GM23338 (cell line): ENCODE measurements at places on chromosomes 4 and X. TPM values are rescaled to one million over a fixed set of nuclear protein-coding genes. Genes with fewer than 3 reads are reported as not detected.
A peak's percentile ranks its signal among the peaks of the same experiment; 100 is the strongest.

DNA sequence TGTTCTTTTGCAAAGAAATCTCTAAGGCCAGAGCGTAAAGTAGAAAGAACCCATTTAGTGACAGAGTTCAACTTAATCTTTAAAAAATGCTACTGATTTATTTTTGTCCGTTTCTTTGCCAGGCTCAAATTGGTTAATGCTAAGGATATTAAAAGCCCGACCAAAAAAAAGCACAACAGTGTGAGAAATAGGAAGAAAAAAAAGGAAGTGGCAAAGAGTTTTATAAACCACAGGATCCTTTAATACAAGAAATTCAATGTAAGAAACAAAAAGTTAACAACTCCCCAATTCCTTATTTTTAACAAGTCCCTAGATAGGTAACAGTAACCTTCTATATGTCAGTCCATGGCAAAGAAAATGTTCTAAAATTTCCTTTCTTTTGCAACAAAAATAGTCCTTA, 480.4 kb downstream of the ACTRT1 start:
- DNase-seq: no peak

DNA sequence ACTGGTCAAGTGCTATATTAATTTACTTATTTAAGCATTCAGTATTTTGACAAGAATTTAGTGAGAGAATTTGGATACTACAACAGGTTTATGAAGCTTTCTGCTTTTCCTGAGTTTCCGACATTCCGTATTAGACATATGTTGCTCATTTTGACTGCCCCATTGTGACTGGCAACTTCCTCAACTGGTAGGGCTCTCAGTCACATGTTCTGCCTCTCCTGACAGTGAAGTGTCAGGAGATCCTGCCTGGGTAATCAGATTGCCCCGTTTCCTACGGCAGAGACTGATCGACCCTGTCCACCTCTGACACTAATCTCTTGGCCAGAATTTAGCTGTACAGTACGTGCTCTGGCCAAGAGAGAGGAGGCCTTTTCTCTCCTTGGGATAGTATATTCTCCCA, 49.5 kb downstream of the CLNK start:
- no peak for DNase-seq

DNA sequence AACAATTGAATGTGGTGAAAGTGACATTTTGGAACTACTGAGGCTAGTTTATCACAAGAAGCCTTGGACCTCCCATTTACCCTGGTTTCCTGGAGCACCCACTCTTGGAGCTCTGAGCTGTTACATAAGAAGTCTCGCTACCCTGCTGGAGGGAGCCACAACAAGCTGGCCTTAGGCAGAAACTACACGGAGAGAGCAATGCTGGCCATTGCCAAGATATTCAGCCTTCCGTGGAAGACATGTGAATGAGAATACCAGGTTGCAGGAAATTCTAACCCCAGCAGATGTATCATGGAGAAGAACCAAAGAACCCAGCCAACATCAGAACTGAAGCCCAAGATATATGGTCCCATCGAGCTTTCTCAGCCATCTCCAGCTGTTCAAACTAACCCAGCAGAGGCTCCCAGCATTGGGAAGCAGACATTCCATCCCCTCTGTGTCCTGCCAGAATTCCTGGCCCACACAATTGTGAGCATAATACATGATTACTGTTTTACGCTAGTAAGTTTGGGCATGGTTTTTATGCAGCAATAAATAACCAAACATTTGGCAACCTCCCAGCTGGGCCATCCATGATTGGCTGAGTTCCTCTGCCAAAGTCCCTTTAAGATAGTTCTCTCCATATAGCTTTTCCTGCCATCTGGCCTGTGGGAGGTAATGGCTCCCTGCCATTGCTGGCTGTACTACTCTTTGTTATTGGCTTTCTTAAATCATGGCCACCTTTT, 17.9 kb upstream of the PDE5A start:
- no peak for DNase-seq

DNA sequence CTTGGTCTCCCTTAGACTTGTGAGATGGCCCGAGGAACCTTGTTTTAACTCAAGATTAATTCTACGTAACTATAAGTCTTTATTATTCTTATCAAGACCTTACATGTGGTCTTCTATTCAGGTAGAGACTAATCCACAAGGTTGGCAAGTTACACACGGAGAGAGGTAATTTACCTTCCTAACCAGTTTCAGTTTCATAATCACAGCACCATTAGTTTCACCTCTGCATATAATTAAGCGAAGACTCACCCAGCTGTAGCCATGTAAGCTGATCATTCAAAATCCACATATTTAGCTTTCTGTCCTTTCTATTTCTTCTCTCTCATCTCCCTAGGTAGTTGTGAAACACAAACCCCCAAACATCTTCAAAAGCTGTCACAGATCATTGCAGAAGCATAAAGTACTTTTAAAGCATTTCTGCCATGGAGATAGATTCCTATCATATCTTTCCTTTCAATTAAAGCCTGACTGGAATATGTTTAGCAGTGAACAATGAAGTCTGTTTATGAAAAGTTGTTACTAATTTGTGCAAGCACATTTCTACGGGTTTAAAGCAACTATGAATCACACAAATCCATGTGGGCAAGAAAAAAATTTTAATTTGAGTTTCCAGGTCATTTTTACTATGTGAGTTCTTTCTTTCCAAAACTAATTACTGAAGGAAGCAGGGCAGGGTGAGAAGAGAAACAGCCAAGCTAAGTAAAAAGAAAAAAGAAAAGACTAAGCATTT, 78.5 kb downstream of the BTC start:
- no peak for DNase-seq

- DNase-seq: no peak
Measured at GRCh38 chr4:849478-850175, 23.7 kb upstream of the CPLX1 start.

GRCh38 chr4:107497054-107497453, 223.0 kb downstream of the PAPSS1 start:
- DNase-seq: no peak

DNA sequence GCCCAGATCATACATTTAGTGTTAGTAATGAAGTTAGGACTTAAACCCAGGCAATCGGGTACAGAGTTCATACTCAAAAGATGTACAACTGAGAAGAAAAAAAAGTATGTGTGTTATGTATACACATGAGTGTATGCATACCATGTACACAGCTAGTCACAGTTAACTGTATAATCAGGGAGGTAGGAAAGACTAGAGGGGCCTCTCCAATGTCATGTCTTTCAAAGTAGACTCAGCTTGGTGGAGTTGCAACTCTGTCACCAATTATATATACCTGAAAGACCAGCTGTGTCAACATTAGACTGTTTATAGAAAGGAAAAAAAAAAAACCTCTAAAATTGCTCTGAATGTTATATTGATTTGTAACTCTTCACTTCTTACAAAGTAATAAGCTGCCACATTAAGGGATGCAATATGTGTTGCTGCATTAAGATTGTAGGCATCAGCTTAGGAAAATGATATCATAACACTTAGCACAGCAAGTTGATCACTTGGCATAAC, 167.5 kb downstream of the DCTD start:
- DNase-seq: no peak

DNA sequence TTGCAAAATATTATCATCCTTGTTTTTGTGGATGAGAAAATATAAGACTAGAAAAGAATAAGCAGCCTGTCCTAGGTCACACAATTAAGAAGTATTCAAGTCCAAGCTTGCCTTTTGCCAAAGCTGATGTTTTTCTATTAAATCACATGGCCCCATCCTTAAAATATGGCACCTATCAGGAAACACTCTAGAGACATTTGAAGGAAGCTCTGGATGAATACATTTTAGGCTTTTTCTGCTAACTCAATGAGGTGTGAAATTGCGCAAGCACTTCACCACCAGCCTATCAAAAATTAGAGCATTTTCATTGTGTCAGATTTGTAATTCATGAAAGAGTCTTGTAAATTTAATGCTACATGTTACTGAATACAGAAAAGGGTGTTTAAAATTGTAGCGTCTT, 251.1 kb upstream of the MAD2L1 start:
- DNase-seq: no peak

DNA sequence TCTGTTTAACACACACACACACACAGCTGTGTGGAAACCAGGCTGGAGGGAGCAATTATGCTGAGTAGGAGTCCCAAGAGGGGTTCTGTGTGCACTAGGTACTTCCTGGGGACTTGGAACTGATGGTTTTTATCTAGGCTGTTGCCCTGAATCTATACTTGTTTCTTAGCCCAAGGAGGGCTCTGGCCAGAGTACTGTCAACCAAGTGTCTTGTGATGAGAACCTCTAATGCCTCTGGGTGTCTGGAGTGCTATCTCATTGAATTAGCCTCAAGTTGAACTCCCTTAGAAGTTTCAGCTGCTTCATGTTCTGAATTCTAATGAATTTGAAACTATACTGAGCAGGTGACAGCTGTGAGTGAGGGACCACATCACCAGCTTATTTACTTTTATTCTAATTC, 16.6 kb downstream of the ARHGAP24 start:
- no peak for DNase-seq

GRCh38 chr4:55444827-55445226, 49.1 kb downstream of the TMEM165 start:
- DNase-seq: no peak

- no peak for DNase-seq
Measured at GRCh38 chrX:55816023-55816422, 98.5 kb downstream of the RRAGB start.

DNA sequence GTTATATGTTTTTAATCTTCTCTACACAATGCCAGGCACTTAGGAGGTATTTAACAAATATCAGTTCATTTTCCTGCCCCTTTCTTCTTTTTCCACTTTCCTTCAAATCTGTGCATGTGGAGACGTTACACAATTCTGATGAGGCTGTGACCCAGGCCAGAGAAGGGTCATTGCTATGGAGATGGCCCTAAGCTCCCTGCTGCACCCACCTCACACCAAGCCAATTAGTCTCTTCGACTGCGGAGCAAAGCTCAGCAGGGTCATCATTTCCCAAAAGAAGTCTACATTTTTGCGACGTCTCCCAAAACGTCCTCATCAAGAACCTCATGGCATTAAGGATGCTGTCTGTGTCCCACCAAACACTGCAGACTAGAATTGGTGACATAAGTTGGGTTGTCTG, 28.9 kb upstream of the VEGFD start:
- no peak for DNase-seq

DNA sequence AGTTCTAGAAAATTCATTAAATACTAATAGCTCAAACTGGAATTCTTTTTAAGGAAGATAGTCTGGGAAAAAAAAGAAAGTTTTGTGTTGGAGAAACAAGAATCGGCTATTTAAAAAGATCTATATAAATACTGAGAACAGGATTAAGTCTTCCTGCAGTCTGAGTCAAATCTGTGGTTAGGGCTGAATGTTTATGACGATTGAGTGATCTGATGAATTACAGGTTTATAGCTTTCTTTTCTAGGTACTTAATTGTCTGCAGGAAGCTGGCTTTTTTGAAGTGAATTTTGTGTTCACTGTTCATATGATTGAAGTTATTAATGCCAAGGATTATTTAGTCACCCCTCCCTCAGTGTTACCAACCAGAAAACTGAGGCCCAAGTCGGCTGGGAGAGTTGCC, 42.2 kb downstream of the TLL1 start:
- DNase-seq: no peak

GRCh38 chrX:125628435-125628834, 308.8 kb downstream of the TEX13C start:
- DNase-seq: peak; percentile 44

DNA sequence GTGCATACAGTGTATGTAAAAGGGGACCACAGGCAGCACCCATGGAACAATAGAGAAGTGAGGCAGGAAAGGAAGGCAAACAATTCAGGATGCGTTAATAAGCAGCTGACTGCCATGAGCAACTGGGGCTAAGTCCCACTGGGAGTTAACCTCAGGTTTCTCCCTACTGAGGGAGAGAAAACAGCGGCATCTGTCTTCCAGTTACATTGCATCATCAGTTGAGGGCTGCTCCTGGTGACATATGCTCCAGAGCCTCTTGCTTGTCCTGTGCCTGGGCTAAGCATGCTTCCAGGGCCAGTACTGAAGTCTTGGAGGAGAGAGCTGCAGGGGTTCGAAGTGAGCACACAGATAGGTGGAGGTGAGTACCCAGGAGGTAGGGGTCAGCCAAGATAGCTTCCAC, 24.3 kb downstream of the RAI2 start:
- DNase-seq: no peak

DNA sequence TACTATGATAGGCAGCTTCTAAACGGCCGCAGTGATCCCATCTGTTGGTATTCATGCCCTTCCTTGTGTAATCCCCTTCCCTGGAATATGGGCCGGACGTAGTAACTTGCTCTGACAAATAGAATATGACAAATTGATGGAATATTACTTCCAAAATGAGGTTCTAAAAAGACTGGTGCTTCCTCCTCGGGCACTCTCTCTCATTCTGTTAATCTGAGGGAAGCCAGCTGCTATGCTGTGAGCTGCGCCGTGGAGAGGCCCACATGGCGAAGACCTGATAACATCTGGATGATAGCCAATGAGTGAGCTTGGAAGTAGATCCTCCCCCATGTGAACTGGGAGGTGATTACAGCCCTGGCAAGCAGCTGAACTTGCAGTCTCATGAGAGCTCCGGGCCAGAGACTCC, 27.2 kb upstream of the SLC25A4 start:
- DNase-seq: peak; percentile 88

DNA sequence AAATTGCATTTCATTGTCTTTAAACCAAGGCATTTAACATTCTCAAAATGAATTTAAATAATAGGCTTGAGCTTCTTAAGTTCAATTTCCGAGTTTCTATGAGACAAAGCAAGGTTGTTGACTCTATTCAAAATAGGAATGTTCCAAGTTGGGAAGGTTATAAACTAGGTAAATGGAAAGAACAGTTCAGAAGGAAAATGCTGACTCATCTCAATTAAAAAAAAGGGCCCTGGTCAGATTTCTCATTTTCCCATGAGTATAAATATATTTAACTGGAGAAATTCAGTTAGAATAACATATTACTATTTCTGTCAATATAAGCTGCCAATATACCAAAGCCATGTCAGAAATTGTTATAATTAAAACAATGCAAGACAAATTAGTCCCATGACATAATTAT, 113.8 kb downstream of the ATP8A1 start:
- DNase-seq: no peak

DNA sequence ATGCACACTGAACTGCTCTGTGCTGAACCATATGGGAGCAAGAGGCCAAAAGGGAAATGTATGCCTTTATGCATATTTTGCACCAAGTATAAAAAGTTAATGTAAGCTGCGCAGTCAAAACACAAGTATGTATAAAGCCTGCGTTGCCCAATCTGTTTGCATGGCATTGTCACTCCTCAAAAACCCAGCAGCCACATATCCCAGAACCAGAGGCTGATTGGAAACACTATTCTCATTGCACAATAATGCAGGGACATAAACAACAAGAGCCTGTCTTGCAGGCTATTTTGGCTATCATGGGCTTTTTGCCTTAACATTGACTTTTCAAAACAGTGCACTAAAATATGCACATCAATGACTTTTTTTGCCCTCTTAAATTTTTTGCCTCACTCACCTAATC, 5.1 kb upstream of the ASB9 start:
- DNase-seq: no peak

The ARMCX5 gene
- total RNA-seq: 8.9 and 18.6 TPM in 2 replicates

The HOPX gene
- total RNA-seq: not detected in 2 replicates

The GPR143 gene
- total RNA-seq: 13.0 and 17.2 TPM in 2 replicates

The C4orf54 gene
- total RNA-seq: not detected in 2 replicates

The ADH1C gene
- not detected in 2 replicates for total RNA-seq

The PLXNB3 gene
- 3.2 and 4.1 TPM in 2 replicates for total RNA-seq
